Small intestine (tissue), 16 donors: ENCODE measurements at places on chromosomes 2 and 18. TPM values are rescaled to one million over a fixed set of nuclear protein-coding genes. Genes with fewer than 3 reads are reported as not detected.

ANKRD62 gene
- polyA plus RNA-seq: 0.27 TPM

TMEM247 gene
- polyA plus RNA-seq: not detected

PIGN gene
- 9.0 TPM for polyA plus RNA-seq

CNTNAP5 gene
- polyA plus RNA-seq: not detected

RGPD4 gene
- not detected for polyA plus RNA-seq

GALNT3 gene
- 21.6 TPM for polyA plus RNA-seq

DNA sequence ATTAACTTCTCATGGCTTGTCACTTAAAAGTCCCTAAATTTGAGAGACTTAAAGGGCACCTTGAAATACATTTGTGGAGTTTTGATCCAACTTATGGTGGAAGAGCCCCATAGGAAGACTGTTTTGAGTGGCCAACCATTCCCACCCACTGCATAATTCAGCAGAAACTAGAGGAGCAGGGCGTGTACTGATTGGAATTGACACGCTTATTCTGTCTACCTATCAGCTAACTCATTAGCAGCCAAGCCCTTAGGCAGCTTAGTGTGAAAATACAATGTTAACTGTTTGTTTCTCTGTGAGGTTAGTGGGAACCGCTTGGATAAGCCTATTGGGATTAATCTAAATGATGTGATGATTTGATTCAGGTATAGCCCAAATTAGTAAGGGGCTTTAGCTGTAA is 6.4 kb downstream of the LGALSL start:
- DNase-seq: no peak

DNA sequence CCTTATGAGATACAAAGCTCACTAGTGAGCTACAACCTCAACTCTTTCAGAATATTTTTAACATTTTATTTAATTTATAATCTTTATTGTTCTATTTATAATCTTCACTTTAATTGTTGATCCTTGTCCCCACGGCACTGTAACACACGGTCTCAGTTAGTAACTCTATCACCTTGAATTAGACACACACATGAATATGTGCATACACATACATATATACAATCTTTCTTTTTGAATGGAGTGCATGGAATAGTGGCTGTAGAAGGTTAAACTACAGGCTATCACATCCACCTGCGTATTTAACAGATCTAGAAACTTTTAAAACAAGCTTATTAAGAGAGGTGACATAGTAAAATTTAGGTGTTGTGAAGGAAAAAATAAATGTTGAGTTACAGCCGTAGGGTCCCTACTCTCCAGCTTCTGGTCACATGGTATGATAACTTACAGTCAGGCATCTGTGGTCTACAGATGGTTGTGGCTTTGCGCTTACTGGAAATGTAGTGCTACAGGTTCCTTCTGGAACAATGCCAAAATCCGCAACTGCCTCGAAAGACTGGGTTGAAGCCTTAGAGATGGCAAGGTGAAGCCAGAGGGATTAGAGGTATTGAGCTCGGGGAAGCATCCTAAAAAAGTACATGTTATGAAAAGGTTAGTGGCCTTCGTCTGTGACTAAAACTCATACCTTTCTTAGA is 1324.1 kb upstream of the SLC39A10 start:
- no peak for DNase-seq

DNA sequence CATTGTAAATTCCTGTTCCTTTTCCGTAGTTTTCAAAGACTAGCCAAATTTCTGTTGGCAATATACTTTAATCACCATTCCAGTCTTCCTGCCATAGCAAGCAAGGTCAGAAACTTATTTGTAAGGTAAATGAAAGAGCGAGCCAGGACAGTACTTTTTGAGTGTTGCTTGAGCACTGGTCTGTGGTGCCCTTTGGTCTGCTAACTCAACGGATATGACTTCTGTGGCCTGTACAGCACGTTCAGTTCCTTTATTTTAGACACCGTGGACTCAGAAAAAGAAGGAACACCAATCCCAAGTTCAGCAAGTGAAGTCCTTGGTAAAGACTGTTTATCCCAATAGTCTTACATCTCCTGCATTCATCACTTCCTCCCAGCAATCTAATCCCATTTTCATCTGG is 166.3 kb downstream of the MYO1B start:
- no peak for DNase-seq

DNA sequence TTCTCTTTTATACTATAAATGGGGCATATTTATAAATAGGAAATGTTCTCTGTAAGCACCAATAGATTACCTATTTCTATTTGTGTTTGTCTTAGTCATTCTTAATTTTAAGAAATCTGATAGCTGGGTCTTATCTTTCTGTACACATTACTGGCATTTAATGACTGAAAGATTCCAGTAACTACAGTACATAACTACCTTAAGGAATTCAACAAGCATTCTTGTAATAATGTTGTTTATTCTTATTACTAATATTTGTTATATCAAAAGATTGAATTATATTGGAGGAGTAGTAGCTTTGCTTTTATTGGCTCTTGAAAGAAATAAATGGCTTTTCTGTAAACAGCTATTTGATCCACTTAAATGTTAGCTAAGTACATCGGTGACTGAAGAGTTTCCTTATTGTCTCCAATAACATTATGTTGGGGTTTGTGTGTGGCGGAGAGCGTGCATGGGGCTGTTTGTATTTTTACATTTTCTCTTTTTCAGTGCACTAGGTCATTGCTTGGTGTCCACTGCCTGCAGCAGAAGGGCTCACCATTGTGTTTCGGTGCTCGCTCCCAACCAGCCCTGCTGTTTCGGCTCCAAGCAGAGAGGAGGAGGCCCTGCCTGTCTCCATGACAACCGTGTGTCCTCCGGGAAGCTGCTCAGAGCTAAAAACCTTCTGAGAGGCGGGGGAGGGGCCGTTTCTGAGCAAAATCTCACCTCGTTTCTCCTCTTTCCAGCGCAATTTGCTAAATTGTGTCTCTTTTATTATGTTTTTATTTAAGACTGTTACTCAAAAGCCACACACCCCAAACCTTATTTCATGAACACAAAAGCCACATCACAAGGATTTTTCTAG is 112.5 kb upstream of the SLC38A11 start:
- no peak for DNase-seq

- no peak for DNase-seq
These were observed 23.6 kb upstream of the PDCL3 start for GRCh38 chr2:100539221-100539620.

DNA sequence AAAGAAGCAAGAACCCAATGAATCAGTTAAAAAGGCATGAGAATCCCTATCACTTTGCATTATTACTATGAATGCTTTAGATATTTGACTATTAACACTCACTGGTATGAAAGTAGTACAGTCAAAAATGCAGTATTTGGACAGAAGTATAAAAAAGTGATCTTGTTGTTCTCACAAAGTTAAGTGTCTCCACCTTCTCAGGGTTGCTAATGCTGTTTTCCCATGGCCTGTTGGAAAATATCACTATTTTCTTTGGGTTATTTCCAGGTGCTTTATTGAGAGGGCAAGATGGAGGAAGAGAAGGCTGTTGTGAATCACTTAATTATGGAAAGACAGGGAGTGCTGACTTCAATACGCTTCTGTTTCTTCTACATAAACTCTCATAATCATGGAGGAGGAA is 13.6 kb upstream of the CREB1 start:
- no peak for DNase-seq

- no peak for DNase-seq
These were observed 247.4 kb upstream of the CYP26B1 start for GRCh38 chr2:72395096-72395495.

DNA sequence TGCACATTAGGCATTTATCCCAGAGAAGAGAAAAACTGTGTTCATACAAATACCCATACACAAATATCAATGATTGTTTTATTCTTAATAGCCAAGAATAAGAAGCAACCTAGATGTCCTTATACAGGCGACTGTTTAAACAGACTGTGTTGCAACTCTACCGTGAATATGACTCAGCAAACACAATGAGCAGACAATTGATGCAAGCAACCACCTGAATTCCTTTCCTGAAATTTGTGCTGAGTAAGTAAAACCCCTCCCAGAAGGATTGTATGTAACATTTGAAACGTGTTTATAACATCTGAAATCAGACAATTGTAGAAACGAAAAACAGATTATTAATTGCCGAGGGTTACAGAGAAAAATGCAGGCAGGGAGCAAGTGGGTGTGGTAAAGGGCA is 621.9 kb upstream of the SOX11 start:
- DNase-seq: no peak

DNA sequence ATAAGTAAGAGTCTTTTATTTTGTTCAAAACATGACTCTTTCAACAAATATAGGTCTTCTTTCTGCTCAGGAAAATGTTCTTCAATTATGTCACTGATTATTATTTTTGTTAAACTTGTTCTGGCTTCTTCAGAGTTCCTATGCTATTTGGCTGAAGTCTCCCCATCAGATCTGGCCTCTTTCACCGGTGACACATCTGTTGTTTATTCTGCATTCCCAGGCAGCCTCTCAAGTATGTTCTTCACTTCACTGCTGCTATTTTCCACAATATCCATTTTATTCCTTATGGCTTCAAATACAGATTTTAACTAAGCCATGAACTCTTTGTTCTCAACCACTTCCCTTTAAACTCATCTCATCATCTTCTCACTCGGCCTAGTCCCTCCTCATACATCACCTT is 45.7 kb downstream of the HDAC4 start:
- no peak for DNase-seq

- peak; percentile 65 for DNase-seq
These were observed 3.2 kb downstream of the TSHZ1 start for GRCh38 chr18:75213611-75214331.

DNA sequence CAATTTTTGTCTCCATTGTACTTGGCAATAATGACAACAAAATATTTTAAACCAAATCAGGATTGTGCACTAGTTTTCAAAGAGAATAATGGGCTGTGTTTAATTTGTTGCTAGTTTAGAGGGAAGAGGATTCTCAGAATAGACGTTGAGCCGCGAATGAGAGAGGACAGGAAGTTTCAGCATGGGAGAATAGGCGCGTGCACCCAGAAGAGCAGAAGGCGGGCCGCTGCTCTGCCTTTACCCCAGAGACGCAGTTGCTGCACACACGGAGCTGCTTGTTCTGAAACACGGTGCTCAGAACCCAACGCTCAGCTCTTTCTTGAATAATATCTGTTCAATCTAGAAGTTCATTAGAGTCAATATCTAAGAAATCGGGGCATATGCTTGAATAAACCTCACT is 223.4 kb downstream of the MYT1L start:
- no peak for DNase-seq

DNA sequence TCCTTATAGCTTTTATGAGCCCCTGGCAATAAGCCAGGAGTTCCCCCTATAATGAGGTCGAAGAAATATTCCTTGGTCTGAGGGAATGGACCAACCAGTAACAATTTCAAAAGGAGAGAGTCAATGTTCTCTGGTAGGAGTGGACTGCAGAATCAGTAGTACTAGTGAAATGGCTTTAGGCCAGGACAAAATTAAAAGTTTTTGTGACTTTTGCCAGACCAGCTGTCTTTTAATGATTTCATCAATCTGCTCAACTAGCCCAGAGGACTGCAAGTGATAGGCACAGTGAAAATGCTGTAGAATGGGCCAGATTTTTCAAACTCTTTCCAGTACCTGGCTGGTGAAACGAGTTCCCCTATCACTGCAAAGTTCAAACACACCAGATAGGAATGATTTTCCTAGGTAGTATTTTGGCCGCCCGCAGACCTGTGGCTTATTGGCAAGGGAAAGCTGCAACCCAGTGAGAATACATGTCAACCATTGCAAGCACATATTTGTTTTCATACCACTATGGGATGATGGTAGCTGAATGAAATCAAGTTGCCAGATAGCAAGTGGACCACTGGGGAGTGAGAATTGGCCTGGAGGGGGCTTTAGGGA is 45.5 kb downstream of the CERS6 start:
- DNase-seq: no peak

- DNase-seq: no peak
These were observed 1089.5 kb downstream of the TDRD15 start for GRCh38 chr2:22213237-22213636.

DNA sequence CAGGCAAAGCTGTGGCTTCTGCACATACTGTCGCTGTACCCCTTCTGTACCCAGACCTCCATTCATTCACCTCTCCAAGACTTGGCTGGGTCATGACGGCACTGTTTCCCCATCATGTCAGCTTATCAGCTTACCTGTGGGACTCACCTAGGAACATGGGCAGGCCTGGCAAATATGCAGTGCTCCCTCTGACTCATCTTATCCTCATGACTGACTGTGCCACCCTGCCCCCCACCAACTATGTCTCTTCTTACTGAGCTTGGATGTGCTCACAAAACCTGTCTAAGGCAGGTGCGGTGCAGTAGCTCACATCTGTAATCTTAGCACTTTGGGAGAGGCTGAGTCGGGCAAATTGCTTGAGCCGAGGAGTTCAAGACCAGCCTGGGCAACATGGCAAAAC is 152.4 kb downstream of the MGAT5 start:
- DNase-seq: no peak

DNA sequence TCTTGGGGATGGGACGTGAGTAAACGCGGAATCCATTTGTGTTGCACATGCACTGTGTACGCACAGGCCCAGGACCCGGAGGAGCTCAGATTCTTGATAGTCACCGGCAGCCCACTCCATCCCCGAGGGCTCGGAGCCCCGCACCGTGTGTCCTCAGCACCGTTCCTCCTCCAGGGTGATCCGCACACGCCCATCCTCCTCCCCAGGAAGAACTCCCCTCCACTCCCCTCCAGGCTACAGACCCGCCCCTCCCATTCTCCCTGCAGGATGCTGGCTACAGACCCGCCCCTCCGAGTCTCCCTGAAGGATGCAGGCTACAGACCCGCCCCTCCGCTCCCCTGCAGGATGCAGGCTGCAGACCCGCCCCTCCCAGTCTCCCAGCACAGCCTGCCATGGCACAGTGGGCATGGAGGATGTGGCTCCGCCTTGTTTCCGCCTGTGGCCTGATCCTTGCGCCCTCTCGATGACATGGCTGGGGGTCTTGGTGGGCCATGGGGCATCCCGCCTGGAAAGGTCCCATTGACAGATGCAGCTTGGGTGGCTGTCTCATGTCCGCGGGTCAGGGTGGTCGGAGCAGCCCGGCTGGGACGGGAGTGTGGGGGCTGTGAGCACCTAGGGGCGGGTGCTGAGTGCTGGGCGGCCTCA is 14.1 kb downstream of the CTDP1 start:
- DNase-seq: no peak

DNA sequence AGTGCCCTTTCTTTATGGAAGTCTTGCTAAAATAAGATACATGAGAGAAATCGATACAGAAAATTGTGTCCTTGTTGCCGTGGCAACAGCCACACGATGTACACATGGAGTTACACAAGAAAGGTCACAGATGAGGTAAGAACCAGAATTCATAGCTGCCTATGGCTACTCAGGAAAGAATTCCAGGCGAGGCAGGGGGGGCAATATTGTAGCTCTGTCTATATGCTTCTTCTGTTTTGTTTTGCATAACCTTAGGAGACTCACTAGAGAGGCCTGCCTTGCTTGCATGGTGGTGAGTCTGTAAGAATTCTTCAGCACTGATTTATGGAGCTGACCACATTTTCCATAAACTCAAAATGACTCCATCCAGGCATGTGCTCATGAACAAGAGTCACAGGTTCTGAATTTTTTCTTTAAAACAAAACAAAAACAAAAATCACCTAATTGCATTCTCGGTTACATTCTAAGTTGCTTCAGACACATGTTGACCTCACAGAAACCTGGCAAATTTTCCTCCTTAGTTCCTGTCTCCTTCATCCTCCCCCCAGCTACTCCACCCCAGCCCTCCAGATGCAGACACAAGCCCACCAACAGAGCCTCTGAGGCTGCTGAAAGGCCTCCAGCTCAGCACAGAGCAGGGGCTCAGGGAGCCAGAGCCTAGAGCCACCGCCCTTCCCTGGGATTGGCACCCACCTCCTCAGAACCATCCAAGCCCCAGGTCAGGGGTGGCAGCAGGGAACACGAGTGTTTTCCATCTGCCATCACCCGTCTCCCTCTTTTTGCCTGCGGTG is 183.5 kb downstream of the ANTXR1 start:
- peak; percentile 12 for DNase-seq
